WTC11 (cell line): ENCODE measurements at places on chromosomes 5 and 9. TPM values are rescaled to one million over a fixed set of nuclear protein-coding genes. Genes with fewer than 3 reads are reported as not detected.

The PRLR gene
- total RNA-seq: 1.9 to 3.2 TPM (median 1.9 TPM) in 3 replicates

The ACOT12 gene
- total RNA-seq: 0.16 TPM in 1 of 3 replicates, not detected in the others

The OBP2B gene
- not detected in 3 replicates for total RNA-seq

DNA sequence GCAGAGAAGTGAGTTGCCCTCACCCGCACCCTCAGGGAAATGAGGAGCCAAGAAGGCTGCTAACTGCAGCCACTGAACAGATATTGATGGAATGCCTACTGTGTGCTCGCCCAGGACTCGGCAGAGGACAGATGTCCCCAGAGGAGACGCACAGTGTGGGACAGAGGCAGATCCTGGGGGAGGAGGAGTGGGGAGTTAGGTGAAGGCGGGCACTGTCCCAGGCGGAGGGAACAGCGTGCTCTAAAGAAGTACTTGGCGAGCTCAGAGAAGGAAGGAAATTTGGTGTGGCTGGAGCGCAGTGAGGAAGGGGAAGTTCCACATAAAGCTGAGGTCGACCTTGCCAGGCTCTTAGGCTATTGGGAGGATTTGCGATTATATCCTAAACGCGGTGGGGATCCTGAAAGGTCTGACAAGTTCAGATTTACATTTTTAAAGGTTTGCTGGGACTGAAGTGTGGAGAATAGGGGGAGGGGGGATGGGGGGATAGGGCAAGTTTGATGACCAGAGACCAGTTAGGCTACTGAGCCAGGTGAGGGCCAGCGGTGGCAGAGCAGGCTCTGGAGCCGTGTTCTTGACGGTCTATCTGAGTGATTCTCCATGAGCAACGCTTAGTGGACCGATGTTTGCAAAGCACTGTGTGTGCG is 23.6 kb upstream of the CERCAM start:
- peak; percentile 39 for DNase-seq

DNA sequence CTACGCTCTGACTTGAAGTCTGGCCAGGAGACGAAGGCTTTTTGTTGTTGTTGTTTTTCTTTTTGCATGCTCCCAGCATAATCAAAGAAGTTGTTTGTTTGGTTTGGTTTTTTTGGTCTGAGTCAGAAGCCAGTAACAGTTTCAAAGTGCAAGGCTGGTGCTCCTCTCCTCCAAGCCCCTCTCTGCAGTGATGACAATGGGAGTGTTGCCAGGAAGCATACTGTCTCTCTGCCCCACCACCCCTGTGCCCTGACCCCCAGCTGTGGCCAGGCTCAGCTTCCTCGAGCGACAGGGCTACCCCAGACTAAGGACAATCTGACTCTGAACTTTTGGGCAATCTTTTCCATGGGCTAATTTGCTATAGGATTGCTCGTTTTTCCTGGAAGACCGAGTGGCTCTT is 173.8 kb upstream of the PITX1 start:
- no peak for DNase-seq

DNA sequence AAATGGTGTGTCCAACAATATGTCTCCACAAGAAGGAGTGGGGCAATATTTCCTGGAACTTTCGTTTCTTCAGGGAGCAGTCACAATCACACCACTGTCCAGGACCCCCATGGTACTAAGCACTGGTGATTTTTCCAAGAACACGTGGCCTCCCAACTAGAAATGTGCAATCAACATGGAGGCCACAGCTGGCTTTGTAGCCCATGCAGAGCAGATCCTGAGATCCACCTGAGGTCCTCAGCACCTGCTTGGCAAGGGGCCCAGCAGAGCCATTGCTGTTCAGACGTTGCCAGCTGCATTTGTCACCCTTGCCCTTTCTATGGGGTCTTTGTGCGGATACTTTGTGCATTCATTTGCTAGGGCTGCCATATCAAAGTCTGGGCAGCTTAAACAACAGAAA is 334.5 kb upstream of the IRX4 start:
- no peak for DNase-seq

- DNase-seq: no peak
Measured at GRCh38 chr9:117957267-117957666, 253.1 kb downstream of the TLR4 start.

- peak; percentile 46 for DNase-seq
Measured at GRCh38 chr9:93954434-93955061, 607 bp downstream of the BARX1 start.

DNA sequence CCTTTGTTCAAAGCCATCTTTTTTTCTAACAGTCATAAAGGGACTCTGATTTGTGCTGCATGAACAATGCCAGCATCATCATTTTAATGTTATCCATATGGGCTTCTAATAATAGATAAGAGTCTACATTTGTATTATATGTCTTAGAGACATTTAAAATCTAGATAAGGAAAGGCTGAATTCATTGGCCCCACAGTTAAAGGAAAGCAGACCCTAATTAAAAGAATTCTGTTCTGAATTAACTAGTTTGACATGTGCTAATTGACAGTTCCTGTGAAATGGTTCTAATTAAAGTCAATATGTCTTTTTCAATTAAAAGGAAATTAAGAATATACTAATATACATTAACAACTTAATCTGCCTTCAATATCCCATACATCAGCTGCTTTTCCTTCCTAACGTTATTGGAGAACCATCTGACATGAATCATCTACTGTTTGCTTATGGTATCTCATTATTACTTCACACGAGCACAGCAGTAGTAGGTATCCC is 104.7 kb downstream of the NR2F1-AS1 start:
- no peak for DNase-seq

DNA sequence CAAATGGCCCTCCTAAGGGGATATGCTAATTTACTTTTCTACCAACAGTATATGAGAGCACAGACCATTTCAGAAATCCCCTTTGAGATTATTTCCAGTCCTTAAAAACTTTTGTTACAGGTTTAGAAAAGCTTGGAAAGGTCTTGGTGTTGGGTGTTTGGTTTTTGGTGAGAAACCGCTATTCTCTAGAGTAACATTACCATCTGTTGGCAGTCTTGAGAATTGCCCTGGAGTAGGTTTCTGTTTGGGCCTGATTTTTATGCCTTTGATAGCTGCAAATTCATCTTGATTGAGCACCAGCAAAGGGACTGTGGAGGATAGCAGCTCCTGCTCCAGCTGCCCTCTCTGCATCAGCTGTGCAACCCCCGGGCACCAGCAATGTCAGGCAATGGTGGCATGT is 8.0 kb downstream of the NUDT2 start:
- DNase-seq: no peak

DNA sequence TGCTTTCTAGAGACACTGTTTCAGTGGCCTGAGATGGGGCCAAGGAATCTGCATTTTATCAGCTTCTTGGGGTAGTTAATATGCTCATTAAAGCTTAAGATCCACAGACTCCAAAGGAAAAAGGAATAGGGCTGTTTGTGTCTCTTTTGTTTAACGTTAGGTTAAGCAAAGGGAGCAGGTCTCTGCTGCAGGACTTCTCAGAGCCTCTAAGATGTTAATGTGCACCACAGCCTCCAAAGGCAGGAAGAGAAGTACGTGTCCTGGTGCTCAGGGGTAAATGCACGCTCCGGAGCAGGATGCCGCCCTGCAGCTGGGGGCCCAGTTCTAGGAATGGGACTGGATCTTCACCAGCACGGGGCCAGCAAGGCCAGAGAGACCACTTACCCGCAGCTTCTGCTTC is 19.6 kb downstream of the SPARC start:
- no peak for DNase-seq

GRCh38 chr5:113123618-113124017 is 147.0 kb downstream of the DCP2 start:
- DNase-seq: no peak

DNA sequence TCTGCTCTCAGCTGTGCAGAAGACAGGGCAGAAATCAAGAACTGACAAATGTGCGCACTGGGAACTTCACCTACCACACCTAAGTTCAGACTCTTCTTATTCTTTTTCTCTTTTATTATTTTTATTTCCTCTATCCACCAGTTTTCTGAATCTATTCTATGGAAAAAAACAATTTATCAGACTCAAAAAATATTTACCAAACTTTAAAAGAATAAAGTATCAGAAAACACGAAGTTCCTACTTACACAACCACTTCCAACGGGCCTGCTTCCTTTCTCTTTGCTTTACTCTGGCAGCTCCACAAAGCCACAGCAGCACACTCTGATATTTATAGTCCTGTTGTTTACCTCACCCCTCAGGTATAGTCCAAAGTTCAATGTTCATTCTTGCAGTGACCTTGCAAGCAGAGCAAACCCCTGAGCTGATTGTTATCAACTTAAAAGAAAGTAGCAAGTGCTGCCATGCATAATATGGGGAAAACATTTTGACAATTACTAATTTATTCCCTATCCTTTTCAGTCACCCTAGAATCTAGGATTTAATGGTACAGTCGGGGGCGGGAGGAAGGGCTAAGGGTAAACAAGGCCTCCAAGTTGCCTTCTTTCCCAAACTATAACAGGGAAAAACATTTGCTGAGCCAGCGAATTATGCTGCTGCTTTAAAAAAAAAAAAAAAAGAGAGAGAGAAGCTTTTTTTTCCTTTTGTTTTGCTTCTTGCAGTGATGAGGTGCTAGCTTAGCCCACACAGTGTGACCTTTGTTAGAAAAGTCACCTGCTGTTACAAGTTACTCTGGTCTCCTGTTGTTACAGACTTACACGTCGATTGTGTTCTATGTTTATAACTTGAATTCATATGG is at the start of gene SELENOP:
SELENOP (minus strand) TSS at position 302 of the 856 bp plus-strand sequence. CDS start 3,539 bp downstream, outside the sequence.
- DNase-seq: no peak

GRCh38 chr9:92745331-92745730 is 19.3 kb downstream of the BICD2 start:
- DNase-seq: no peak

DNA sequence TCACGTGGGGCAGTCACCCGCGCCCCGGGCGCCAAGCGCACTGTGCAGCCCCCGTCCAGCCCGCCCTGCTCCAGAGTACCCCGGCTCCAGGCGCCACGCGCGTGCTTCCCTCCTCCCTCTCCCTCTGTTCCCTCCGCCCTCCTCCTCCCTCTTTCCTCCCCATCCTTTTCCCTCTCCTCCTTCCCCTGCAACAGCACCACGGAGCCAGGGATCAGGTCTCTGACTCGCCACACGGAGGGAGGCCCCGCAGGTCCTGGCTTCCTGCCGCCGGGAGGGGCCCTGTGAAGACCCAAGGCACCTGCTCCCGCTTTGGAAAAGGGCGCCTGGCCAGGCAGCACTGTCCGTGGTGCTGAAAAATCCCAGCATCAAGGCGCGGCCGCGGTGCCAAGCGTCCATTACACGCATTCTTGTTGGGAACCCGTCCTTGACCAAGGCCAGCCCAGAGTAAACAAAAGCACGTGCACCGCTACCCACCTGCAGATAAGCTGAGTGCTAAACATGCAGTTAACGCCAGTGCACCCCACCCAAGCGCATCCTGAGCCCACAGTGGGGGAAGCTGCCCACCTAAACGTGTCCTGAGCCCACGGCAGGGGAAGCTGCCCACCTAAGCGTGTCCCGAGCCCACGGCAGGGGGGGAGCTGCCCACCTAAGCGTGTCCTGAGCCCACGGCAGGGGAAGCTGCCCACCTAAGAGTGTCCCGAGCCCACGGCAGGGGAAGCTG is 21.7 kb downstream of the SLC6A18 start:
- peak; percentile 85 for DNase-seq

DNA sequence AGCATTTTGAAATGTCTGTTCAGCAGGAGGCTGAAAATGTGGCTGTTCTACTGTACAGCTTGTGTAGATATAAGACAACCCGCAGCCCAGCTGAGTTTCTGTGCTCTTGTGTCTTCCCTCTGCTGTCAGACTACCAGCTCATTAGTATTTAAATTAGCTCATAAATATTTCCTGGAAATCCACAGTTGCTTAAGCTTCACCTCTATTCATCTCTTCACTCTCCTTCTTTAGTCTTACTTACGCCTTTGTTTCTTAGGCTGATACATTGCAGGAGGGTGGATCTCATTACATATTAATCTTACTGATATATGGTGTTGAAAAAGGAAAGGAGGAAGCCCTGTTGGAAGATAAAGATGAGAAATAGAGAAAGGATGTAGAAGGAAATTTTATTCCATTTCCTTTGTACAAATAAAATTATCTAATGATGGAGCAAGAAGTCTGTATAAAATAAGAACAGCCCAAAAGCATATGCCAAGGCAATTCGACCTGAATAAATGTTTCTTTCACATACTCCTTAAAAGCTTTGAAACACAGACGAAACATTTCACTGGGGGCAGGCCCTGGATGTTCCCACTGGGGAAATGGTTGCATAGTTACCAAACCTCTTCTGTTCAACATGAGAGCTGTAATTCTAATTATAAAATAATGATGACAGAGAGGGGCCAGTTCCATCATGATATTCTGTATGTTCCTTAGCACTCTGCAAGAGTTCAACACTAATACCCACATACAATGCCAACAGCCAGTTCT is 111.8 kb upstream of the APC start:
- no peak for DNase-seq

GRCh38 chr5:135345956-135346731 is 52.9 kb downstream of the MACROH2A1 start:
- DNase-seq: no peak
